HT1080 (cell line): ENCODE measurements at places on chromosomes 7 and 10.

DNA sequence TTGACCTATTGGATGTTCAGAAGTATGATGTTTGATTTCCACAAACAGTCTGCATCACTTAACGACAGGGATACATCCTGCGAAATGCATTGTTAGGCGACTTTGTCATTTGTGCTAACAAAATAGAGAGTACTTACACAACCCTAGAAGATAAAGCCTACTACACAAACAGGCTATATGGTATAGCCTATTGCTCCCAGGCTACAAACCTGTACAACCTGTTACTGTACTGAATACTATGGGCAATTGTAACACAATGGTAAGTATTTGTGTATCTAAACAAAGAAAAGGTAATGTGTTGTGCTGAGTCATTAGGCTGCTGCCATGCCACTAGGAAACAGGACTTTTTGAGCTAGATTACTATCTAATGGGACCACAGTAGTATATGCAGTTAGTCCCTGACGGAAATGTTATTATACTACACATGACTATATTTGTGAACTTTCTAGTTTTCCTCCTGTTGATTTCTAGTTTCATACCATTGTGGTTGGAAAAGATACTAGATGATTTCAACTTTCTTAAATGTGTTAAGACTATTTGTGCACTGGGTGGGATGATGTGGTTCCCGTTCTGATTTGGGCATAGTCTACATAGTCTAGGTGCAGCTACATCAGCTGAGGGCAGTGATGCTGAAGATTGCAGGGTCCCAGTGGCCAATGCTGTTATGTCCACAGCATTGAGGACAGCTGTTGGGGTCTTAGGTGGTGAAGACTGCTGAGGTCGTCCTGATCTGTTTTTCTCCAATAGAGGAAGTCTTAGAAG lies 161.7 kb downstream of the HTR7 start:
- no peak for DNase-seq

- no peak for DNase-seq
Observed at GRCh38 chr10:129604333-129605032, 137.4 kb downstream of the MGMT start.

- no peak for DNase-seq
Observed at GRCh38 chr10:127983344-127984100, 76.6 kb downstream of the PTPRE start.

- peak; percentile 52 for DNase-seq
Observed at GRCh38 chr7:41188163-41189130, 514.4 kb downstream of the INHBA start.

DNA sequence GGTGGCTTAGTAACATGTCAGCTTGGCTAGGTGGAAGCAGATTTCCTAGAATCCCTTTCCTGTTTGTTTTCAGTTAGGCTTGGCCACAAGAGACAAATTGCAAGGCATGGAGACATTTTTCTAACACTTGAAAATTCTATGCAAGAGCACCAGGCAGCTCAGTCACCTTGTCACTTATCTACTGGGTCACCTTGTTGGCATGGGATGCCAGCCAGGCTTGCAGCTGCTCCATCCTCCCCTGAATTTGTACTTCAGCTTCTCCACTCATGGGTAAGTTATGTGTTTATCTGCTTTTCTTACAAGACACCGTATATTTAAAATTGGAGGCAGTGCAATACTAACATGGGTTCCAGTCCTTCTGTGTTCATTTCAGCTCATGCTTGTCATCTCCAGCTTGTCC lies 40.2 kb upstream of the CCSER2 start:
- no peak for DNase-seq

DNA sequence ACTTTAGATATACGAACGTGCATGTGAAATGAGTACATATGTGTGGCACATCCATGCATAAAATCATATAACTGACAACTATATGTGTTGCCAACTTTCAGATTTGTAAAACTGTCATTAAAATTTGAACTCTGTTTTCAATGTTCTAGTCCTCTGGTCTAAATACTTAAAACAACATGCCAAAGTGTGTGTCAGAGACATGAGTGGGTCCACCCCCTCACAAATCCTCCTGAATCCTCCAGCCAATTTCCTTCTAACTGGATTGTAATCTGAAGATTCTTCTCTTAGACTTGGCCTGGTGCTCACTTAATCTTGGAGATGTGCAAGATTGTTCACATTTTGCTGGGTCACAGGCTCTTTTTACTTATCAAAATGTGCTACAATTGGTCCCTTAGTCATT lies 184.1 kb downstream of the RELN start:
- DNase-seq, result no peak

- DNase-seq, result no peak
Observed at GRCh38 chr7:16066805-16067459, 354.4 kb downstream of the CRPPA start.

DNA sequence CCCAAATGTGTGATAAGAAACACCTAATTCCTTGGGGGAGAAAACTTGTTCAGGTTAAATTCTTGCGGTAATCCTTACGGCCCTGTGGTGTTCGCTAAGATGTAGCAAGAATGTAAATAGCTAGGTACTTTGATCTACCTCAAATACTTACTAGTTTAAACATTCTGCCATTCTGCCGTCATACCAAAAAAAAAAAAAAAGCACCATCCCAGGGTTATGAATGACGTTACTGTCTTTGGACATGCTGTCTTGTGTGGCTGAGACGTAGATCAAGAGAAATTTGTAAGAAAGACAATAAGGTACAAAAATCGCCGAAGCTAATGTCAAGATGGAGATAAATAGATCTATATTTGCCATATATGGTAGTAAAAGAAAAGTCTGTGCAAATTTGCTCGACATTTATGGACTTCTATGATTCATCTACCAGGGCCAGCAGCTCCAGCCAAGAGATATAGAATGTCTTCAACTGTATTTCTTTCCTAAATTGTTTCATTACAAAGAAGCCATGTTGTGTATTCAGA lies 195.6 kb downstream of the CUX1 start:
- peak; percentile 23 for DNase-seq

- no peak for DNase-seq
Observed at GRCh38 chr7:11436773-11437524, 395.0 kb downstream of the THSD7A start.

DNA sequence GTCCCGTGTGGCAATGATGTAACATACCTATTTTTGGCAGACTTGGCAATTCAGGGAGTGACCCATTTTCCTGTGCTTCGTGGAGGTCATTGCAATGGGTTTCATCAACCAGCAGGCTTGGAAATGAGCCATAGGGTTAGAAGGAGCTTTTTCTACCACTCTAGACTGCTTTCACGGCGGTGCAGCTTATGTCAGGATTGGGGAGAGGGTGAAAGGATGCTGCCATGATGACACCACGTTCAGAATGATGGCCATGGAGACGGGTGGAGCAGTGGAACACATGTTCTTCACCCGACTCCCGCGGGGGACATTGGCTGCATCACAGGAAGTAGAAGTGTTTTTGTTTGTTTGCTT lies 220.2 kb downstream of the EMX2 start:
- DNase-seq, result peak; percentile 15

GRCh38 chr7:131642429-131642828 lies 86.0 kb upstream of the PODXL start:
- DNase-seq, result peak; percentile 42
